Activated CD8-positive, alpha-beta memory T cell treated with anti-CD3 and anti-CD28 coated beads for 1 hour (primary cell): ENCODE measurements at places on chromosomes 13 and 19.

DNA sequence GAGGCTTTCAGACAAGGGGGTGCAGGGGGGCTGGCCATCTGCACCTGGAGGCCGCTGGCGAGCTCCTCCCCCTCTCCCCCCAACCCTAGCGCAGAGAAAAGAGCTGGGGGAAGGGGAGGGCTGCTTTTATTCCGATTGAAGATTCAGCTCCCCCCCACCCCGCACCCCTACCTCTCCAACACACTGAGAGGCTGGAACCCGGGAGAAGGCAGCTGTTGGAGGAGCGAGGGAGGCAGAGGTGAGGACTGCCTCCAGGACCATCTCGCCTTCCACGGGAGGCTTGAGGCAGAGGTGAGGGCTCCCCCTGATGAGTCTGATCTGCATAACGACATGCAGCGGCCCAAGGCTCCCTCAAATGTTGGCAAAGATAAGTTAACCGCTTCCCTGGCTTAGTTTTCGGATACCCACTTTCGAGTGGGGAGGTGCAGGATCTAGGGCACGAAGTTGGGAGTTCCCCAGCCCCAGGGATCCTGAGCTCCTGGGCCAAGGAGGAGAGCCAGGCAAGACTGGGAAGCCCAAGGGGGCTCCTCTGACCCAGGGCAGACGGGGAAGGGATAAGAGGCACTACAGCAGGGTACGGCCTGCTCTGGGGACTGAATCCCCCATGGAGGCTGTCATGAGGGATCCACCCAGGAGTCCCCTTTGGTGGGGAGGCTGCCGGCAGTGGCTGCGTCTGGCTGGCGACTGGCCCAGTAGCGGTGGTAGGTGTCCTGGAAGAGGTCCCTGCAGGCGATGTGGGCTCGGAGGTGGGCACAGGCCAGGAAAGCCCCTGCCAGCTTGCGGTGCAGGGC is 1.2 kb upstream of the NUMBL start:
- DNase-seq = no peak

DNA sequence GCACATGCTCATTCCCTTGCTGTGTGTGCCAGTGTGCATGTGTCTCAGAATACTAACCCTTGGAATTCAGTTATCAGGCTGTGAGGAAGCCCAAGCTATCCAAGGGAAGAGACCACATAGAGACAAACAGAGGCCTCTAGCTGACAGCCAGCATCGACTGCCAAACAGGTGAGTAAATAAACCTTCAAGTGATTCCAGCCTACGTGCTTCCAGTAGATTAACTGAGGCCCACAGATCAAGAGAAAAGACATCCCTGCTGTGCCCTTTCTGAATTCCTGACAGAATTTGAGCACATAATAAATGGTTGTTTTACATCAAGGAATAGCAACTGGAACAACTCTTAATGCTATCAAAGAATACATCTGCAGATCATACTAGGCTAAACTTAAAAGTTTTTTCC is 17.5 kb downstream of the ZC3H13 start:
- no peak for DNase-seq

DNA sequence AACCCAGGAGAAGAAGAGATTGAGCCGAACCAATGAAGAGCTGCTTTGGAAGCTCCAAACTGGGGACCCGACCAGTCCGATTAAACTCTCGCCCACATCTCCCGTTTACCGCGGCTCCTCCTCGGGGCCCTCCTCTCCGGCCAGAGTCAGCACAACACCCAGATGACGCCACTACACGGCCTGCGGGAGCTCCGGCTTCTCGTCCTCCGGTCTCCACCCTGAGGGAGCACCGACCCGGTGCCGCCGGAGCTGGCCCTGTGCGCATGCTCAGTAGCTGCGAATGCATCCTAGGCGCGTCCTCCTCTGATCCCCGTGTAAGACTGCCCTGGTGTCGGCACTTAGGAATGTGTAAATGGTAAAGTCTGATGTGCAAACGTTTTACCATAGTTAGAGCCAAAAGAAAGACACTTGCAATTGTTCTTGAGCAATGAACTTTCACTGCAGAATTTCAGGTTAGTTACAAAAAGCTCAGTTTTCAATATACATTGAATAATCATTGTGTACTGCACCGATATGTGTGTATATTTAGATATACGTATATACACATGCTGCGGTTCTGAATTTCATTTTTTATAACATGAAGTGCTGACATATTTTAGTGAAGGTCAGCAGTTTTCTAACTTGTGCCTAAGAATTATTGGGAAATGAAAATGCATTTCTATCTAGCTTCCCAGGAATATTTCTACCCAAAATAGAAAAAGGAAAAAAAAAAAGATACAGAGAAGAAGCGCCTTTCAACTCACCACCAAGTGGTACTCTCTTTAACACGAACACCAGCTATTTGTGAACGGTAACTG is 92.2 kb downstream of the SLC7A1 start:
- DNase-seq = no peak

DNA sequence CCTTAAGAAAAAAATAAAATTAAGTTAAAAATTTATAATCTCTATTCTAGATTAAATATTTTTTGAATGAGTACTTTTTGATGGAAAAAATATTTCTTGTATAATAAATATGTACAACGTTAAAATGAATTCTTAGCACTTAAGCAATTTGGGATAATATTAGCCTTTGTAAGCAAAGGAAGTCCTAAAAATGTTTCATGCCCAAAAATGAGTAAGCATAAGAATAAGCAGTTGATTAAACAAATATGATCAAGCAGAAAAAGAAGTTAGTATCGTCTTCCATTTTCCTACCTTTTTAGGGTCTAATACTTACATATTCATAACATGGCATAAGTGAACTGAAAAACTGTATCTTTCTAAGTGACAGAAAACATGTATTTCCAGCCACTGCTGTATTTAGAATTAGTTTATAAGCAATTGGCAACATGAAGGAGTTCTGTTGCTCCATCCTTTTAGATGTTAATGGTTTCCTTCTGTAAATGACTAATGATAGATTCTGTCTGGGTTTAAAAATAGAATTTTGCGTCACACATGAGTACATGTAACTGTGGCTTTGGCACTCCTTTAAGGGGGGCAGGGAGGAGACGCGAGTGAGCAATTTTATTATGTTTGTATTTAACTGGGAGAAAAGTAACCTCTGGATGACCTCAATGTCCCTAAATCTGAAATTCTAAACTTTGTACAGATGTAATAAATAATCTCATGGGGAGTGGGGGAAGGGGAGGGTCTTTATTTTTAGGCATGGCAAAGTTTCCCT is 237.4 kb downstream of the RGCC start:
- DNase-seq = no peak

GRCh38 chr19:21321996-21322395 is 7.2 kb downstream of the ZNF708 start:
- no peak for DNase-seq

GRCh38 chr19:51761696-51762095 is 716 bp downstream of the FPR2 start:
- no peak for DNase-seq

GRCh38 chr19:3285647-3286176 is 61.3 kb downstream of the CELF5 start:
- no peak for DNase-seq

DNA sequence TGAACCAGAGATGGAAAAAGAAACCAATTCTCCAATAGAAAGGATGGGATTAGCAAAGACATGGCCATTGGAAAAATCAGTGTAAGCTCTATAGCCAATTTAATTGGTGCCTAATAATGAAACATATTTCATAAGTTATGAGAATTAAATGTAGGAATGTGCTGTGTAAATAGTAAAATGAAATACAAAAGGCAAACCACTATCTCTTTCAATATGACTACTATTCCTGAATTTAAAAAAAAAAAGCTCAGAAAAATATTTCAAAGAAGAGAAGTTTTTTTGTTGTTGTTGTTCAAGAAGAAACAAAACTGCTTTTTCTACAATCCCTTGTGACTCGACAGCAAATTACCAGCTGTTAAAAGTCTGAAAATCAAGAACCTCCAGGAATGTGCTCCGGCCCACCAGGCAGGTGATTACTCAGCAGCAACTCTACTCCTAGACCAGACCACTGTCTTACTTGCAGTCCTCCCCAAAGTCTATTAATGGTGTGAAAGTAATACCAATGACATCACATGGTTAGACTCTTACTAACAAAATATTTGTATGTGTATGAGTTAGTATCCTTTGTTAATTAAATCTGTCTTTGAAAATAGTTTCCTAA is 362.4 kb downstream of the KCTD12 start:
- no peak for DNase-seq

DNA sequence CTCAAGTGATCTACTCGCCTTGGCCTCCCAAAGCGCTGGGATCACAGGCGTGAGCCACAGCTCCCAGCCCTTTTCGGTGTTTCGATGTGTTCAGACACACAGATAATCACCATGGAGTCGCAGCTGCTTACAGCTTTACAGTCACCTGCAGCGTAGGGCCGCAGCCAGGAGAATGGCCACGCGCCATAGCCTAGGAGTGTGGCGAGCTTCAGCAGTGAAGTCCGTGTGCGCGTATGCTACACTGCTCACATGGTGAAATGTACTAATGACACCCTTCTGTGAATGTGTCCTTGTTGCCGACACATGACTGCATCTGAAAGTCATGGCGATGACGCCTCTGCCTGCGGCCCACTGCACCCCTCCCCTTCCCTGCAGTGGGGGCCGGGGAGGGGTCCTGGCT is 23.6 kb downstream of the AP3D1 start:
- DNase-seq = no peak

DNA sequence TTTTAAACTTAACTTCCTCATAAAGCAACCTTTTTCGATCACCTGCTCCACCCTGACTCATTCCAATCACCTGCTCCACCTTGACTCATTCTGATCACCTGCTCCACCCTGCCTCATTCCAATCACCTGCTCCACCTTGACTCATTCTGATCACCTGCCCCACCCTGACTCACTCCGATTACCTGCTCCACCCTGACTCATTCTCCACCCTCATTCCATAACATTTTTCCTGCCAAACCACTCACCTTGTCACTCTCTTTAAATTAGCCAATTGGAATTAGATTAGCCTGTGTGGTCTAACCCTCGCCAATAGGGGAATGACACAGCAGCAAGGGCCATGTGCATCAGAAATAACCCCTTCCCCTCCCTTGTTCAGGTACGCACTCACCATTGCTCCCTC is 31.9 kb upstream of the ZNF83 start:
- DNase-seq = no peak

DNA sequence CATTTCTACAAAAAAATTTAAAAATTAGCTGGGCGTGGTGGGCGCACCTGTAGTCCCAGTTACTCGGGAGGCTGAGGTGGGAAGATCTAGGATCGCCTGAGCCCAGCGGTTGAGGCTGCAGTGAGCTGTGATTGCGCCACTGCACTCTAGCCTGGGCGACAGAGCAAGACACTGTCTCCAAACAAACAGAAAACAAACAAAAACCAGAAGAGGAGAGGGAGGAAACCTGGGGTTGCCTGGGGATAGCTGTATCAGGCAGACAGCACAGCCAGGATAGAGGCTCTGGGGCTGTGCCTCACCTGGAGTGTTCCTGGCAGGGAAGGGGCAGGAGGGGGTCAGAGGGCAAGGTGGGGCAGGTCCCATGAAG is 2.6 kb upstream of the POLR2E start:
- DNase-seq = no peak

DNA sequence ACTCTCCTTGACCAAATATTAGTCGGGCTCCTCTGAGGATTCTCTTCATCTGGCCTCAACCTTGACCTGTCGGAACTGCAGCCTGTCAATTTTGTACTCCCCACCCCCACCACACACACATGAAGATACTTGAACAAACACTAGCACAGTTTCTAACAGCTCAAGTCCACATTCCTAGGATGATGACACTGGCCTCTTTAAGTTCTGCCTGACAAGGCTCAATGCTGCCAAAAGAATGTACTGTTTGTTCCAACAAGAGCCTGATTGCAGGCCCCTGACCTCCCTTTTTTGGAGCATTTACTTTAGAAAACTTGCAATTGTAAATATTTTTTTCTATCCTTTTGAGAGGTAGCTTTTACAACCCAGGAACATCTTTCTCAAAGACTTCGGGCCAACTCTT is 169.2 kb upstream of the IRS2 start:
- no peak for DNase-seq

DNA sequence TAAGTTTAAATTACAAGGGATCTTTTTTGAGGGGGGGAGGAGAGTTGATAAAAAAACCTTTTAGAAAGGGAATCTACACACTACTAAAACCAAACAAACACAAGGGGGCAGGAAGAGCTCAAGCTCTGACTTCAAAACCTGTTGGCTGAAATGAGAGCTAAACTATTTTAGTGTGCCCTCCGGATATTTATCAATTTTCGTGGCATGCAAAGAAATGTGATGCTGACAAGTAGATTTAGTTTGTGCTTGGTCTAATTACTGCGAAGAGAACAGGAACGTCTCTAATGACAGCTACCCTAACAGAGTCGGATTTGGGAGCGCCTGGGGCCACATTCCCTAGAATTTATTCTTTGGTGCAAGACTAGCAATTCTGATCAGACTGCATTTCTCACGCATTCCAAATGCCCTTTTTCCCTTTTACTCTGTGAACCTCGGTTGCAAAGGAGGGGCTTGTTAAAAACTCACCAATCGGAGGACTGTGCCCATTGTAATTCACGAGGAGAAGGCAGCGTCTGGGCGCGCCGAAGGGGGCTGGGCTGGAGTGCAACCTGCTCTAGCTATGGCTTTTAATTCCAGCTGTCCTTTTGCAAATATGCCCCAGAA is 802 bp upstream of the FREM2 start:
- DNase-seq = no peak

DNA sequence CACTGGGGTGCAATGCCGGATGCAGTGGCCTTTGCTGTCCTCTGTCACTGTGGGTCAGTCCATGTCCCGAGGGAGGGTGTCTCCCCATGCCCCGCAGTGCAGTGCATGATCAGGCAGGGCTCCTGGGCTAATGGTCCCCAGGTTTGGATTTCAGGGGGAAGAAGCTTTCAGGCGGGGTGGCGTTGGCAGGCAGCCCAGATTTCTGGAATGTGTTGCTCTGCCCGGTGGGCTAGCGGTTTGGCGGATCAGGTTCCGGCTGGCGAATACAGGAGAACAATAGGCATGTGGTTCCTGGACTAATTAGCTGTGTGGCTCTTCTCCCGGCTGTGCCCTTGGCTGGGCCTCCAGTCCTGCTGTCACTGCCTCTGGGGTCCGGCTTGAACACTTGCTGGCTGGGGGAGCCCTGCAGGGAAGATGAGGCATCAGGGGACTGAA is 141.3 kb downstream of the FGF9 start:
- no peak for DNase-seq

DNA sequence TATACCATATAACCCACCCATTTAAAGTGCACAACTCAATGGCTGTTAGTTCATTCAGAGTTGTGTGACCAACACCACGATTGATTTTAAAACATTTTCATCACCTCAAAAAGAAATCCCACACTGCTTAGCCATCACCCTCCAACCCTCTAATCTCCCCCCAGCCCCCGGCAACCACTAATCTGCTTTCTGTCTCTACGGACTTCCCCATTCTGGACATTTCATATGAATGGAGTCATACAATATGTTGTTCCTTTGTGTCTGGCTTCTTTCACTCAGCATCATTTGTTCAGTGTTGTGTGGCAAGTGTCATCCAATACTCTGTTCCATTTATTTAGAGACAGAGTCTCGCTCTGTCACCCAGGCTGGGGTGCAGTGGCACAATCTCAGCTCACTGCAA is 4.0 kb upstream of the PNMA8B start:
- no peak for DNase-seq

GRCh38 chr13:95195146-95195545 is 106.1 kb downstream of the ABCC4 start:
- DNase-seq = no peak

GRCh38 chr19:51760697-51761356 is at the start of gene FPR2:
TSS of gene FPR2 (plus strand) at chr19:51761180. CDS start at chr19:51768659, 7,479 bp downstream.
- DNase-seq = no peak
